ENCODE measurements at places on chromosomes 13 and 19. TPM values are rescaled to one million over a fixed set of nuclear protein-coding genes. Genes with fewer than 3 reads are reported as not detected.

Gene ZFP28
- 45.1 TPM for polyA plus RNA-seq

Gene DHX34
- polyA plus RNA-seq, result 11.7 TPM

Gene SOX1
- 18.5 TPM for polyA plus RNA-seq

Gene ATP4A
- 0.34 TPM for polyA plus RNA-seq

Gene FFAR2
- not detected for polyA plus RNA-seq

Gene CEACAM20
- polyA plus RNA-seq, result not detected

Gene IFNL1
- polyA plus RNA-seq, result not detected

Gene AMER2
- polyA plus RNA-seq, result 33.2 TPM

Gene LILRB5
- polyA plus RNA-seq, result not detected

Gene TMPRSS9
- polyA plus RNA-seq, result not detected

Gene SAMD1
- 38.1 TPM for polyA plus RNA-seq

Gene TMIGD2
- polyA plus RNA-seq, result not detected

Gene KLK12
- not detected for polyA plus RNA-seq

Gene ZNF525
- polyA plus RNA-seq, result 5.1 TPM

Gene PODNL1
- not detected for polyA plus RNA-seq

Gene ELSPBP1
- polyA plus RNA-seq, result not detected

Gene CD37
- polyA plus RNA-seq, result not detected

Gene PCDH8
- polyA plus RNA-seq, result 2.4 TPM

Gene KDELR1
- 42.3 TPM for polyA plus RNA-seq

Gene ZNF729
- not detected for polyA plus RNA-seq

Gene AKT1S1
- polyA plus RNA-seq, result 4.8 TPM

Gene KIR3DL1
- not detected for polyA plus RNA-seq

Gene SIGLEC8
- not detected for polyA plus RNA-seq

Gene ZNF557
- 7.7 TPM for polyA plus RNA-seq

Gene SLC25A41
- 3.8 TPM for polyA plus RNA-seq

Gene CD209
- polyA plus RNA-seq, result not detected
